Cerebellum (tissue), 4 donors: ENCODE measurements at places on chromosomes 5 and 9. TPM values are rescaled to one million over a fixed set of nuclear protein-coding genes. Genes with fewer than 3 reads are reported as not detected.

DNA sequence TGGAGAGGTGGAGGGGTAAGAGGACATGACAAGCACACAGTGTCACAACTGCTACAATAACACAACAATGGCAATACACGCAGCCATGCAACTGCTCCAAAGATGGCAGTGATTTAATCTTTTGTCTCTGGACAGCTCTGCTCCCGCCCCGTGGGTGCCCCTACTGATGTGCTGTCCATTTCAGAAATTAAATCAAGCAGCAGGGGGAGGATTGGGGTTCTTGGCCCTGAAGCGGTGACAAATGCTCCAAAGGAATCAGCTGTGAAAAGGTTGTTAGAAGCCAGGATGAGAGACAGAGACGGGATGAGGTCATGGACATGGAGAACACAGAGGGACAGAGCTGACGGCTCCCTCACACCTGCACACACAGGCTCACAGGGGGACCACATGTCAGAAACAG, 22.6 kb downstream of the CNTFR start:
- peak; percentile 59 for DNase-seq

GRCh38 chr9:98568234-98568908, 140.4 kb downstream of the GABBR2 start:
- DNase-seq, result no peak

GRCh38 chr9:71519098-71519696, 249.1 kb downstream of the CEMIP2 start:
- no peak for DNase-seq

Gene ORM1
- total RNA-seq, result not detected

Gene ZNF454
- total RNA-seq, result 13.9 TPM

- DNase-seq, result peak; percentile 64
Observed at GRCh38 chr5:134101686-134102439, 12.6 kb upstream of the TCF7 start.

GRCh38 chr9:99762470-99762869, 59.2 kb upstream of the NR4A3 start:
- no peak for DNase-seq

Gene MEIKIN
- not detected for total RNA-seq

GRCh38 chr5:159263569-159263905, 447 bp downstream of the UBLCP1 start:
- no peak for DNase-seq

DNA sequence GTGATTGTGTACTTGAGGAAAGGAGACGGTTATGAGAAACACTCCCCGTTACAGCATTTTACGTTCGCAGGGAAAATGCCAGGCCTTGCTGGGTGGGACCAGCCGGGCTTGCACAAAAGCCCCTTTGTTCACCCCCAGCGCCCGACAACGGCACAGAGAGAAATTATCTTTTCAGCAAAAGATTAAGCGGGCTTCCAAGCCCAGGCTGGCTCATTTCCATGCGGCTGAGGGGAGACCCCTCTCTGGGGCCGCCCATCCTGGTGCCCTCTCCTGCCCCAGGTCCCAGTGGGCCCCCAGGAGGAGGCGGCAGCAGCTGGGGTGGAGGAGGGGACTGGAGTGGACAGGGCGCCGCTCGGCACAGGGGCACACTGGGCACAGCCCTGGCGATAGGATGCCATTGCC, 50.8 kb upstream of the NOTCH1 start:
- no peak for DNase-seq

DNA sequence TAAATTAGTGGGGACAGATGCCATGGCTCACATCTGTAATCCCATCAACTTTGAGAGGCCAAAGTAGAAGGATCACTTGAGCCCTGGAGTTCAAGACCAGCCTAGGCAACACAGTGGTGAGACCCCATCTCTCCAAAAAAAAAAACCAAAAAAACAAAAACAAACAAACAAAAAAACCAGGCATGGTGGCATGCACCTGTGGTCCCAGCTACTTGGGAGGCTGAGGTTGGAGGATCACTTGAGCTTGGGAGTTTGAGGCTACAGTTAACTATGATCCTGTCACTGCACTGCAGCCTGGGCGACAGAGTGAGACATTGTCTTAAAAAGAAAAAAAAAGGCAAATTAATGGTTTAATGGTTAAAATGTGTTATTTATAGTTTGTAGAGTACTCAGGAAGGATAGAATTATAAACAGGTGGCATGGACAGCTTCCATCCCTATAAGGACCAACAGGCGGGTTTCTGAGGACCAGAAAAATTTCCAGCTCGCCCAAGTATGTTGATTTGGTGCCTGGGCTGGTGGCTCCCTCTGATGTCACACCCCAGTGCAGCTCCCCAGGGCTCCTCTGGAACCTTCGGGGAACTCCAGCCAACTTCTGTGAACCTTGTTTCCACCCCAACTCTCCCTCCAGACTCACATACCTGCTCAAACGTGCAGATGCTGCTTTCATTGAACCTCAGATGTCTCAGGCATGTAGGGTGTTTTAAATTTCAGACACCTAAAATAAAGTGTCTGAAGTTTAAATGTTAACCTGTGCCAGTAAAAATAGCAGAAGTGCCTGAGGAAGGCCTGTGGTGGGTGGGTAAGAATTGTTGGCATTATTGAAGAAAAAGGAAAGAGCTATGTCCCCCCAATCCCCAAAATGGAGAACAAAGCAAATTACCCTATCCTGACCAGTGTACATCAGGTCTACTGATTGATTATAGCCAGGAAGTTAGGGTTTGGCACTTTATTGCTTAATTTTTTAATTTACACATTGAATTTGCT, 69.0 kb downstream of the TRIO start:
- no peak for DNase-seq

Gene IL13
- total RNA-seq, result not detected

- no peak for DNase-seq
Observed at GRCh38 chr5:23446424-23446823, 61.0 kb upstream of the PRDM9 start.

GRCh38 chr5:24767086-24767485, 122.3 kb upstream of the CDH10 start:
- DNase-seq, result no peak

DNA sequence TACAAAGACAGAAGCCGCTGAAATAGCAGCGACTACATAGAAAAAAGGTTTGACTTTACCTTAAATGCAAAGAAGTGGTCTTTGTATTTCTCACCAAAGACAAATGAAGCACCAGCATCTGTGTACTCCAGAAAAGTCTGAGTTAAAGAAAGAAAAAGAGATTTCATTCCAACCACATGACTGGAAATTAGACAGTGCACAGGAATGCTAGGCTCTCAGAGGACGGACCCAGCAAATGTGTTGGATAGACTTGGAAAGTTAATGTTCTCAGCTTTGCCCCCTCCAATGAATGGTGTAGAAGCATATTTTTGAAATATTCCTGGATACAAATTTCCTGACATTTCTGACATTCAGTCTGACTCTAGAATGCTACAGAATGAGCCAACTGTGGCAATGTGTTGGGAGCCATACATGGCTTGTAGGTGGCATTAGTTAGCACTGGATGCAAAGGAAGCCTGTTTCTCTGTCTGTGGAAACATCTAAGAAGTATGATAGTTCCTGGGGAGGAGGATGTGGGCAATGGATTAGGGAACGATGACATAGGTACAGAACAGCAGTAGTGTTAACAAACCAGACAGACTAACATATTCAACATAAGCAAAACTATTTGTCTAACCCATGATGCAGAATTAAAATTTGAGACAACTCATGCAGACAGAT, 43.3 kb downstream of the SLC28A3 start:
- DNase-seq, result no peak

GRCh38 chr5:36561601-36562000, 44.8 kb upstream of the SLC1A3 start:
- DNase-seq, result no peak

- no peak for DNase-seq
Observed at GRCh38 chr5:164784230-164784629, 1278.8 kb downstream of the MAT2B start.

DNA sequence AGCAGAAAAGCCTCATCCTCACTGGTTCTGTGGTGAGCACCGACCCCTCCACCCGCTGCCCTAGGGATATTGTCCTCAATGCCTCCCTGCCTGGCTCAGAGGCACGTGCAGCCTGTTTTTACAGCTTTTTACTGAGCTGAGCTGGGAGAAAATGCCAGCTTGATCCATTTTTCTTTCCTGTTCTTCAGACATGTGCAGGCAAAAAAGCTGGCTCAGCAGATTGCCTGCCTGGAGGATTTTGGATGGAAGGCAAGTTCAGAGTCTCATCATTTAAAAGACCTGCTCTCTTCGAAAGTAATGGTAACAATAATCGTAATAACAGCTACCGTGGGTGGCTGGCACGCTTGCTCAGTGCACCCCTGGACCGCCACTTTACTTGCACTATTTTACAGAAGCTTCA, 135.0 kb upstream of the SMIM23 start:
- DNase-seq, result no peak

Gene CDC14B
- total RNA-seq, result 18.2 TPM

GRCh38 chr5:143534761-143535154, 131.3 kb upstream of the NR3C1 start:
- no peak for DNase-seq

GRCh38 chr9:120608421-120608820, 28.5 kb upstream of the CDK5RAP2 start:
- DNase-seq, result no peak

Gene SLC22A4
- total RNA-seq, result 2.5 TPM

DNA sequence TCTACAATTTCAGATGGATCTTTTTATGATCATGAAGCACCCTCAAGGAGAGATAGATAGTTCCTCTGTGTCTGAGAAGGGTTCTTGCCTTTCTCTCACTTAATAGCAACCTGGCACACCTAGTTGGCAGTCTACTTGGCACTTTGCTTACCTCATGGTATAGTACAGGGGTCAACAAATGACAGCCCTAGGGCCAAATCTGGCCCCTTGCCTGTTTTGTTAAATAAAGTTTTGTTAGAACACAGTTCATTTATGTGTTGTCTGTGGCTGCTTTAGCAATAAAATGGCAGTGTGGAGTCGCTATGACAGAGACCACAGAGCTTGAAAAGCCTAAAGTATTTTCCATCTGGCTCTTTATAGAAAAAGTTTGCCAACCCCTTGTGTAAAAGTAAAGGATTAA, 119.3 kb upstream of the CPEB4 start:
- no peak for DNase-seq

Gene PCDHGA7
- 20.0 TPM for total RNA-seq

Gene MAP3K1
- 32.1 TPM for total RNA-seq

GRCh38 chr5:121968910-121969607, 7.3 kb downstream of the SRFBP1 start:
- DNase-seq, result no peak

- DNase-seq, result no peak
Observed at GRCh38 chr5:14489643-14490042, 91.9 kb upstream of the OTULINL start.

GRCh38 chr5:169906745-169907649, 73.3 kb downstream of the INSYN2B start:
- no peak for DNase-seq

GRCh38 chr5:14669975-14670374, 5.5 kb downstream of the OTULIN start:
- DNase-seq, result no peak

DNA sequence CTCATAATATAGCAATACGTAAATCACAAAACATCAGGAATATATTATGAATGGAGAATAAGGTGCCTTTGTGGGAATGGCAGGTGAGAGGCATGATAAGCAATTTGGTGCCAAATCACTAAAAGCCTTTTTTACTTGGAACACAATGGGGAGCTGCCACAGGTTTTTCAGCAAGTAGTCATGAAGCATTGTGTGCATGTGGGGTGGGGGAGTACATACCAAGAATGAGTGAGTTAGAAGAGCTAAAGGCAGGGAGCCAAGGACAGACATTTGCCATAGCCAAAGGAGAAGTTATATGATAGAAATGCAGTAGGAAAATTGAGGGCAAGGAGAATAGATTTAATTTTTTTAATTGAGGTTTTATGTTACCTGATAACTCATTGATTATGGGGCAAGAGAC, 445.0 kb upstream of the SMC2 start:
- no peak for DNase-seq

GRCh38 chr5:144260121-144260520, 89.4 kb downstream of the KCTD16 start:
- DNase-seq, result no peak

DNA sequence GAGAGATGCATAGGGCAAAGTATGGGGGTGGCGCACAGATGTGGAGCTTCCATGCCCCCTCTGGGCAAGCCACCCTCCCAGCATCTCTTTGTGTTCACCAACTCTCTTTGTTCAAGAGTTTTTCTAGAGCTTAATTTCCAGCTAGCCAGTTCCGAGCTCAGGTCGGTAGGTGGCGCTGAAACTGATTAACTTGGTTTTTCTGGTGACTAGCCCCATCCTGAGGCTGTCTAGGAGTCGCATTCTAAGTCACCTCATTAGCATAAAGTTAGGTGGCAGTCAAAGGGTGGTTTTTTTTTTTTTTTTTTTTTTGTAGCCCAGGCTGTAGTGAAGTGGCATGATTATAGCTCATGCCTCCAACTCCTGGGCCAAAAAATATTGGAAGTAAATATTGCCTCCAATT, 476.4 kb downstream of the KDM4C start:
- no peak for DNase-seq

Gene REEP2
- 40.3 TPM for total RNA-seq

- no peak for DNase-seq
Observed at GRCh38 chr5:68279984-68280383, 64.4 kb downstream of the PIK3R1 start.

DNA sequence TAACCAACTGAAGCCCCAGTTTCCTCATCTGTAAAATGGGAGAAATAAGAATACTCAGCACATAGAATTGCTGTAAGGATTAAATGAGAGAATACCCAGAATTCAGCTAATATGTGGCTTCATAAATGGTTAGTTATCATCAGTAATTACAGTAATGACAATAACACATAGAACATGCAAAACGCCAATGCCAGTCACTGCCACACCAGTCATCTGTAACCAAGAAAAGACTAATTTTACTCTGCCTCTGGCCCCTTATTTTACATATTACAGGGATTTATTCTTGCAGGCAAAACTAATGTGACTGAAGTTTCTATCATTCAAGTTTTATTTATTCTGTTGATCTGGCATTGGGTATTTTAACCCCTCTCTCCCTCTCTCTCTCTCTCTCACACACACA, 46.5 kb downstream of the EBF1 start:
- no peak for DNase-seq
